ENCODE measurements at places on chromosomes 1 and 21.

DNA sequence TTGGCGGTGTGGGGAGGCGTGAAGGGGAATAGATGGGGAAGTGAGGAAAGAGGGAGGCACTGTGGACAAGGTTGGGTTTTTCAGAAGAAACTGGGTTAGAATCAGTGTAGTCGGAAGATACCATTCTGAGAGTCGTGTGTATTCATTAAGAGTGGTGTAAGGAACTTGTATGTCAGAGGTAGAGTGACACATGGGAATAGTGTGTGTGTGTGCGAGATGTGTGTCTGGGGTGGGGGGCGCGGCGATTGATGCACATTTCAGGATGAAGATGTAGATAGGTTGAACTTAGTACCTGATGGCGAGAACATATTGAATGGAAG, 878 bp downstream of the SMG7 start:
- no peak for DNase-seq

- no peak for DNase-seq
Measured at GRCh38 chr1:18384471-18384870, 96.3 kb upstream of the KLHDC7A start.

DNA sequence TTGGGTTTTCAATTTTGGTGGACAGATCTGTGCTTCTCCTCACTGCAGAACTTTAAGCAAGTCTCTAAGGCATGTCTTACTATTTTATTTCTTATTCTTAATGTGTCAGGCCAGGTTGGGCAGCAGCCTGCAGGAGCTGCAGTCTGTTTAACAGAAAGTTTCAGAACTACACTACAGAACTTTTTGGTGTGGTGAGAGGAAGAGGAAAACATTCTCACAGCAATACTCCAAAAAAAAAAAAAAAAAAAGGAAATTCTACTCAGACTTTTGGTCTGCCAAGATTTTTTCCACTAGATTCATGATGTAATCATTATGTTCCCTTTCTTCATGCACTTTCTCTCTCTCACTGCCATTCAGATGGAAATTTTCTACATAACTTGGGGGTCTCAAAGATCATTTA, 255.2 kb downstream of the COL11A1 start:
- no peak for DNase-seq

DNA sequence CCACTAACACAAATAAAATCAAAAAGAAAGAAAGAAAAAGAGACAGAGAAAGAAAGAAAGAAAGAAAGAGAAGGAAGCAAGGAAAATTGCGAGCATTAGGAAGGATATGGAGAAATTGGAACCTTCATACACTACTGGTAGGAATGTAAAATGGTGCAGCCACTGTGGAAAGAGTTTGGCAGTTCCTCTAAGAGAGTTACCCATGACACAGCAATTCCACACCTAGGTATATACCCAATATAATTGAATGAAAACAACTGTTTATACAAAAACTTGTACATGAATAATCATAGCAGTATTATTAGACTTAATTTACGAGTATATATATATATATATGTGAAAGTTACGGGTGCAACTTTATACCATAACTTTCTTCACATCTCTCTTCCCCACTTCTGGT, 4.1 kb upstream of the LYPD8 start:
- DNase-seq, result no peak

- no peak for DNase-seq
Measured at GRCh38 chr1:63325279-63325985, 3.1 kb downstream of the FOXD3 start.

- no peak for DNase-seq
Measured at GRCh38 chr1:157288996-157289395, 150.8 kb upstream of the ETV3 start.

- no peak for DNase-seq
Measured at GRCh38 chr1:204830747-204831146, 39.9 kb upstream of the NFASC start.

DNA sequence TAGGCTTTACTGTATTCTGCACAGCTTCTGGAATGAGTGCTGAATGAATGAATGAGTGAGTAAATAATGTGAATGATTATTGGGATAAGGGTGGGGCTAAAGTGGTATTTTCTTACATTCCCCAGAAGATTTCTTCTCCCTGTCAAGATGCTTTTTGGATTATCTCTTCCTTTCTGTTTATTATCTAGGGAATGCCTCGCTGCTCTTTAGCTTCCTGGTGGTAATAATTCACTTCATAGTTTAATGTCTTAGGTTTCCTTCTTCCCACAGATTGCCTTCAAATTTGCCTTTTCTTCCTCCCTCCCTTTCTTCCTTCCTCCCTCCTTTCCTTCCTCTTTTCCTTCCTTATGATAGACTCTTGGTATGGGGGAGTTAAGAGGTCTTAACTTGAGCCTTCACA, 24.0 kb downstream of the DDR2 start:
- DNase-seq, result no peak

- DNase-seq, result no peak
Measured at GRCh38 chr1:77322061-77322900, 40.5 kb downstream of the AK5 start.

DNA sequence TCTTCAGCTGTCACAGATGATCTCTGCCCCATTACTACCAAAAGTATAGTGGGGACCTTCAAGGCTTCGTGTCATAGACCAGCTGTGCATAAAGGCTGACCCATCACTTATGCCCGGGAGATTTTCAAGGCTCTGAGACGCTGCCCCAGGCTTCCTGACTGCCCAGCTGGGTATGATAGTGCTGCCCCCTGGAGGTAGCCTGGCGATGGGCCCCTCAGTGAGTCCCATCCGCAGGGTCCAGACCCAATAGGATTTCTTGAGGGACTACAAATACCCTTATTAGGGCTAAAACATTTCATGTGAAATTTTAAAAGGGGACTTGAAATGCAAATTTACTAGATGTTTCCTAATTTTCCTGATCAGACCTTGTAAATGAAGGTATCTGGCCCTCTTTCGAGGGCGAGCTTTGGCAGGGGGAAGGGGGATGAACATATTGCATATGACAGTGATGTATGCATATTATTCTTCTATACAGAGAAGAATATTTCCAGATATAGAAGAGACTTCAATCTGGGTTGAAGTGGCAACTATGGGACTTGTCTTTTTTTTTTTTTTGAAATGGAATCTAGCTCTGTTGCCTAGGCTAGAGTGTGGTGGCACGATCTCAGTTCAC, 11.7 kb upstream of the FCMR start:
- peak; percentile 75 for DNase-seq

DNA sequence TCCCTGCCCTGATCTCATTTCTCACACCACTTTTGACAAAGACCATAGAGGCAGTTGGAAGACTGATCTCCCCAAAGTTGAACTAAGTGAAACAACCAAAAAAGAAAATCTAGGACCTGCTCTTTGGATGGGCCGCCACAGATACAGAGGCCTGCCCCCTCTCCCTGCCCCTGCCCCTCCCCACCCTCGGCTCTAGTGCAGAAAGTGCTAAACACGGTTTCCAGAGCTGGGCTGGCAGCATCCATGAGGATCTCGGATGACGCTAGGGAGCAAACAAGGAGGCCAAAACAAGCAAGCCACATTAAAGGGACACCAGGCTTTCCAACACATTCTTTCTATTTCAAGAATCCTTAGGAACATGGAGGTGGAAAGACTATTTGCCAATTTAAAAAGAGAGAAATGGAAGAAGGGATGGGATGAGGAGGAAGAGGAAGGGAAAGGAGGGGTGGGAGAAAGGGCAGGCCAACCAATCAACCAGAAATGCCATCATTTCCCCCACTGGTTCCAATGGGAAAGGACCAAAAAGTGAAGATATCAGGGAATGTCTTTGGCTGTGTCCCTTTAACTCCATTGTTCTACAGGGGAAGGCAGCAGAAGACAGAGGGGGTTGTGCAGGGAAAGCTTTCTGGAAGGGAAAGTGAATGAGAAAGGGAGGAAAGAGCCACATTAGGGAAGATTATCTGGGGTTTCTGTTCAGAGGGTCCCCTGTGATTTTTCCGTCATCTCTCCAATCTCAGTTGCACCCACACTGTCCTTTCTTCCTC, 38.3 kb upstream of the GOLT1A start:
- DNase-seq, result no peak

- no peak for DNase-seq
Measured at GRCh38 chr1:154352245-154352580, 26.9 kb downstream of the ATP8B2 start.

- DNase-seq, result no peak
Measured at GRCh38 chr1:3391711-3392110, 62.8 kb upstream of the ARHGEF16 start.

GRCh38 chr1:159056069-159056698, 20.4 kb downstream of the AIM2 start:
- no peak for DNase-seq

DNA sequence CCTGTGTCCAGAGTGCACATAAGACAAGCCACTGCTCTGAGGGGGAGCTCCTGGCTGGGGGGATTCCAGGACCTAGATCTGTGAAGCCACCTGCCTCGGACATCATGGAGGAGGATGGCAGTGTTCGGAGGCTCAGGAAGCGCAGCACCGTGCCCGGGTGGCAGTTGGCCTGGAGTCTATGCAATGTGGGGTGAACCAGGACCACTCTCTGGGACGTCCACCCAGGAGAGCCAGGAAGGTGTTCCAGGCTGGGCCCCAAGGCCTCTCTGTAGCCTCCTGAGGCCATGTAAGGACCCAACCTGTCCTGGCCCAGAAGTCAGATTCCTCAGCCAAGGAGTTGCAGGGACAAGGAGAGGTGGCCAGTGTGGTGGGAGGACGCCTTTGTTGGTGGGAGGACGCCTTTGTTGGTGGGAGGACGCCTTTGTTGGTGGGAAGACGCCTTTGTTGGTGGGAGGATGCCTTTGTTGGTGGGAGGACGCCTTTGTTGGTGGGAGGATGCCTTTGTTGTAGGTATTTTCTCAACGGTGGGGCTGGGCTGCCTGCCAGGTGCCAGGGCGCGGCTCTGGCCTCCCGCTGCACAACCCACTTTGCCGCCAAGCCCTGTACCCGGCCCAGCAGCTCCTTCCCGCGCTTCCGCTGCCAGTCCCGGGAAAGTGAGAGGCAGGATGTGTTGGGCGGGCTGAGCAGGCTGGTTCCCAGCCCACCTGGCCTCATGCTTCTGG, 30.6 kb upstream of the BMP8B start:
- no peak for DNase-seq

All from CD4-positive, alpha-beta T cell treated with Interleukin-4 for 1 hour (primary cell).